ENCODE measurements at places on chromosomes 6 and 20.

- DNase-seq = no peak
Observed at GRCh38 chr6:7184502-7184901, 76.7 kb downstream of the RREB1 start.

GRCh38 chr20:58986968-58987517, 6.0 kb downstream of the NELFCD start:
- no peak for DNase-seq

- no peak for DNase-seq
Observed at GRCh38 chr20:47464380-47465101, 37.1 kb upstream of the NCOA3 start.

- DNase-seq = no peak
Observed at GRCh38 chr6:112743323-112743722, 396.2 kb downstream of the RFPL4B start.

- DNase-seq = peak; percentile 33
Observed at GRCh38 chr6:89952686-89953085, 58.4 kb downstream of the GJA10 start.
